ENCODE measurements at places on chromosomes 3 and 15.
A peak's percentile ranks its signal among the peaks of the same experiment; 100 is the strongest.

GRCh38 chr3:114411190-114411668, 117.4 kb downstream of the TIGIT start:
- DNase-seq: peak; percentile 50

GRCh38 chr3:24270204-24270691, 224.4 kb downstream of the THRB start:
- peak; percentile 92 for DNase-seq

- DNase-seq: no peak
Observed at GRCh38 chr3:183619624-183620251, 15.7 kb upstream of the KLHL24 start.

GRCh38 chr3:47265008-47265407, 17.6 kb downstream of the KIF9 start:
- DNase-seq: no peak

- DNase-seq: no peak
Observed at GRCh38 chr3:19272296-19272695, 124.0 kb downstream of the KCNH8 start.

- no peak for DNase-seq
Observed at GRCh38 chr15:101183226-101183930, 68.5 kb downstream of the CHSY1 start.

DNA sequence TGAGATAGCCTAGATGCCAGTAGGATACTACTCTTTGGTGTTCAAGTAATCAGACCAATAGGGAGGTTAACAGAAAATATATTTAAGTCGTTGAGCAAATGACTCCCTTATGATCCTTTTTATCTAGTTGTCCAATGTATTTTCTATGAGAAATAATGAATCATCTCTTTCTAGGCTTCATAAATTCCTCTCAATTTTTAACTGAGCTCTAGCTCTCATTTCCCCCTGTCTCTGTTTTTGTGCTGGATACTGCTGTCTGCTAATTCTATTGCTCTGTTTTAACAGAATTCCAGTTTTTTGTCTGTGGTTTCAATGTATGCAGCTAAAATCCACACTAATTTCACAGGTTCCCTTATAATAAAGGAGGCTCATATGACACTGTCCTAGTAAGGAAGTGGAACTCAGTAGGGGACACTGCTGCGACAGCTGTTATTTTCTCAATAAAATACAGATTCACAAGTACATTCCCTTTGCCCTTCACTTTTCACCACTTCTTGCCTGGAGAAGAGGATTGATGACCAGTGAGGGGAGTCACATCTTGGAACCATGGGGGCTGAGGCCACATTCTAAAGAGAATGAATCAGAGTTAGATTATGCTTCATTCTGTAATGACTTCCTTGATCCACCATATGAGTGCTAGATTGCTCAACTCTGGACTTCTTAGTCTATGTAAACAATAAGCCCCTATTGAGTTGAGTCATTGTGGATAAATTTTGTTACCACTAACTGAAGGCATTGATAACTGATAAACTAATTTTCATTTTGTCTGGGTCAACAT, 558.7 kb upstream of the KCNMB2 start:
- DNase-seq: peak; percentile 97

DNA sequence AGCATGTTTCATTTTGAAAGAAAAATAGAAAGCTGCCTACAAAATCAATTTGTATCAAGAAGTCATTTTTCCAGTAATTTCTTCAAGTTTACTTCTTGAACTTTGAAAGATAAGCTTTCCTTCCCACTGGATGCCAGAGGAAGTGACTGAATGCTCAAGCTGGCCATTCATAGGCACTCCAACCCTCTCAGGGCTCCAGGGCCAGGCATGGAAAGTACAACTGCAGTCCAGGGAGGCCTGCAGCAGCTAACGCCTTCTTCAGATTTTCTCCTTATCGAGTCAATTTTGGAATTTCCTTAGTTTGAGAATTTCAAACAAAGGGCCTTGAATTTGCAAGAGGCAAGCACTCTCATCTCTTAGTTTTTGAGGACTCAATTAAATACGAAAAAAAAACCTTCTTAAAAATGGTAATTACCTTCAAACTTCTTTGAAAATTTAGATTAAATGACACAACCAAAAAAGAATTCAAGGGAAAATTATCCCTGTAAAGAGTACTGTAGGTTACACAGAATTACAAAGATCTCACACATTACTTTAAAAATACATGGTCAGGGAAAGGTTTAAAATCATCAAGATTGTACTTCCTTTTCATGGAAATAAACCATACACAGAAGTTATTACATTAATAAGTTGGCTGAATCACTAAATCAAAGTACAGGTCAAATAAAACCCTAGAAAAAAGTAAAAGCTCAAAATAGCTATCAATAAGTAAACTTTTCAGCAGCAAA, 2.5 kb downstream of the UBP1 start:
- DNase-seq: peak; percentile 29

GRCh38 chr15:47473106-47473725, 244.1 kb upstream of the SEMA6D start:
- DNase-seq: no peak

DNA sequence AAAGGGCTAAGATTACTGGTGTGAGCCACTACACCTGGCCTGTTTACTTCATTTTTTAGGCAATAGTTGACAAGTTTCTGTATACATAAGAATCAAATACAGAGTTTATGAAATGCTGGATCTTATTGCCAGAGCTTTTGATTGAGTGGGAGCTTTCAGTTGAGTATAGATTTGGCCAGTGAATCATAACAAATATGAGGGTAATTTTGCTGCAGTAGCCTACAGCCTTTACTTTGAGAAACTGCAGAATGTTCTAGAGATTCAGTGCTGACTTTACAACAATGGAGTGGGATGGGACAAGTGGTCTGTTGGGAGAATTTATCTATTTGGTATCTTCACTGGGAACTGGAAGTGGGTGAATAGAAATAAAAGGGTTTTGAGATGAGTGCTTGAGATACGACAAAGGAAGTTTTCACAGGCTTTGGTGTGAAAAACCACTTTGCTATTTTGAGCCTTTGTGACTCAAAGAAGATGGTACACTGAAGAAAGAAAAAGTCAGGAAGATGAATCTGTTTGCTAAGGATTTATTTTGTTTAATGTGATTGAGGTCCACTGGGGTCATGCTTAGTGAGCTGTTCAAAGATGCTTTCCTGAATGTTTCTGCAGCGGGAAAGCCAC, 227.8 kb downstream of the UBE2E2 start:
- peak; percentile 53 for DNase-seq
